ENCODE measurements at places on chromosomes 6 and 20. TPM values are rescaled to one million over a fixed set of nuclear protein-coding genes. Genes with fewer than 3 reads are reported as not detected.

The SLC12A5 gene
- 120 TPM for polyA plus RNA-seq

The C6orf52 gene
- polyA plus RNA-seq = 4.2 TPM

The TRIM31 gene
- 0.13 TPM for polyA plus RNA-seq

The PRDM13 gene
- polyA plus RNA-seq = not detected

The BAG2 gene
- polyA plus RNA-seq = 11.0 TPM

The TMEM14C gene
- 105 TPM for polyA plus RNA-seq

The TGM3 gene
- 0.13 TPM for polyA plus RNA-seq

The LTA gene
- polyA plus RNA-seq = 0.20 TPM

The RAET1E gene
- polyA plus RNA-seq = 2.8 TPM

The HTR1E gene
- 0.13 TPM for polyA plus RNA-seq

The TAGAP gene
- 1.0 TPM for polyA plus RNA-seq

The ANGPT4 gene
- polyA plus RNA-seq = 1.0 TPM

The GJA10 gene
- not detected for polyA plus RNA-seq

The RGS17 gene
- polyA plus RNA-seq = 0.10 TPM

The PTCRA gene
- polyA plus RNA-seq = not detected

The GPX6 gene
- polyA plus RNA-seq = not detected

The MAFB gene
- 12.4 TPM for polyA plus RNA-seq

The CD24 gene
- polyA plus RNA-seq = 8.5 TPM

The CCM2L gene
- 21.3 TPM for polyA plus RNA-seq

The SLC17A1 gene
- polyA plus RNA-seq = 0.44 TPM

The MRAP2 gene
- polyA plus RNA-seq = 9.5 TPM

The ADGRF4 gene
- polyA plus RNA-seq = 0.30 TPM

The NINL gene
- polyA plus RNA-seq = 13.4 TPM

The TUBE1 gene
- polyA plus RNA-seq = 13.8 TPM

The OLIG3 gene
- not detected for polyA plus RNA-seq

The FGD2 gene
- polyA plus RNA-seq = 28.7 TPM

The PAK5 gene
- polyA plus RNA-seq = 1.2 TPM

The SLPI gene
- polyA plus RNA-seq = 2.3 TPM

The SULF2 gene
- 13.5 TPM for polyA plus RNA-seq

The ADTRP gene
- polyA plus RNA-seq = 0.35 TPM

The DLK2 gene
- polyA plus RNA-seq = 0.64 TPM

The SLC13A3 gene
- 4.2 TPM for polyA plus RNA-seq

The XKR7 gene
- 0.40 TPM for polyA plus RNA-seq

The TRIM40 gene
- polyA plus RNA-seq = not detected

The SLC24A3 gene
- 1.0 TPM for polyA plus RNA-seq

The RIMS4 gene
- polyA plus RNA-seq = 1.5 TPM

The OARD1 gene
- polyA plus RNA-seq = 26.1 TPM

The SAMD10 gene
- 8.4 TPM for polyA plus RNA-seq

The SLC32A1 gene
- polyA plus RNA-seq = not detected

The TBC1D22B gene
- polyA plus RNA-seq = 9.1 TPM

The FAM162B gene
- polyA plus RNA-seq = 10.5 TPM

The MTCH1 gene
- 116 TPM for polyA plus RNA-seq

The NKX2-2 gene
- not detected for polyA plus RNA-seq

The CD164 gene
- polyA plus RNA-seq = 89.3 TPM

The TNF gene
- 0.22 TPM for polyA plus RNA-seq
